ENCODE measurements at places on chromosomes 4 and X. TPM values are rescaled to one million over a fixed set of nuclear protein-coding genes. Genes with fewer than 3 reads are reported as not detected.

CENPE gene
- 0.49 TPM for total RNA-seq

ANKRD50 gene
- total RNA-seq, result 12.5 TPM

EREG gene
- 5.8 TPM for total RNA-seq

AR gene
- total RNA-seq, result 7.8 TPM

JADE3 gene
- 7.1 TPM for total RNA-seq

SRPX2 gene
- 59.8 TPM for total RNA-seq

ATP2B3 gene
- 0.36 TPM for total RNA-seq

BST1 gene
- 7.7 TPM for total RNA-seq

PDCL2 gene
- not detected for total RNA-seq

TRMT44 gene
- 14.2 TPM for total RNA-seq

SLC9B1 gene
- 3.9 TPM for total RNA-seq

NALF2 gene
- total RNA-seq, result 0.28 TPM

COX7B2 gene
- not detected for total RNA-seq

TRIM75 gene
- not detected for total RNA-seq

AKAP4 gene
- not detected for total RNA-seq

CFAP99 gene
- not detected for total RNA-seq

ERAS gene
- total RNA-seq, result not detected

FAAH2 gene
- 22.2 TPM for total RNA-seq

SLC49A3 gene
- 4.3 TPM for total RNA-seq

PORCN gene
- total RNA-seq, result 13.0 TPM

SULT1B1 gene
- 0.71 TPM for total RNA-seq

SHROOM4 gene
- 2.3 TPM for total RNA-seq

CFAP47 gene
- total RNA-seq, result 0.14 TPM

EGFL6 gene
- total RNA-seq, result not detected

CPZ gene
- total RNA-seq, result 1.8 TPM

S100G gene
- not detected for total RNA-seq

SERPINA7 gene
- not detected for total RNA-seq

MGAT4D gene
- total RNA-seq, result not detected

PAGE4 gene
- not detected for total RNA-seq

SPACA5 gene
- total RNA-seq, result not detected

SLC6A8 gene
- 60.7 TPM for total RNA-seq

Data from sigmoid colon (tissue), 7 donors.